ENCODE measurements at places on chromosomes 6 and 20. TPM values are rescaled to one million over a fixed set of nuclear protein-coding genes. Genes with fewer than 3 reads are reported as not detected.

GRCh38 chr20:37541326-37541725 lies 13.7 kb upstream of the BLCAP start:
- H3K4me1 ChIP-seq = no peaks in the 10 kb centered on the region
- H3K36me3 ChIP-seq = no peaks in the 10 kb centered on the region
- no peak for DNase-seq
- H3K27me3 ChIP-seq = no peaks in the 10 kb centered on the region

DNA sequence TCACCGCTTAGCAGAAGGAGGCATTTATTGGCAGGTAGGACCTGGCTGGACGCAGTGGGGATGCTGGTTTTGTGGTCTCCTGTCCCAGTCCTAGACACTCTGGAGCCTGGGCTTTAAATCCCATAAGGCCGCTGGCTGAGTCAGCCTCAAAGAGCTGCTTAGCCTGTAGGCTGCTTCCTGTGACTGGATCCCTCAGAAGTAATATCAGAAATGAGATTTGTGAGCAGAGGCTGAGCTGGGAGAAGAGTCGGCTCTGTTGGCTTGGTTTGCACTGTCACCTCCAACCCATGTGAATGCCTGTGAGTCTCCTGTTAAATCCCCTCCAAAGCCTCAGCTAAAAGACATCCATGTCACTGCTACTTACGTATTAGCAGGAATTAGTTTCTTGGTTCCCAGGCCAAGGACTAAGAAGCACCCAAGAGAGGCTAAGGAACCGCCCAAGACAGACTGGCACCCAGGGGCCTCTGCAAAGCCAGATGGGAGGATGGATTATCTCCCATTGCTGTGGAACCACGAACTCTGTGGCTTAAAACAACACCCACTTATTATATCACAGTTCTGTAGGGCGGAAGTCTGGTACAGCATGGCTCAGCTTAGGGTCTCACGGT lies 289.4 kb downstream of the CDC5L start:
- H3K27ac ChIP-seq = no peak overlapping the region
- H3K27me3 ChIP-seq = no peaks in the 10 kb centered on the region
- peaks cover 11% of the 10 kb centered on the region for H3K4me1 ChIP-seq
- no peak for DNase-seq
- no peak overlapping the region for H3K4me3 ChIP-seq

GRCh38 chr6:108591040-108591816 lies 30.5 kb downstream of the FOXO3 start:
- no peak overlapping the region for H3K27ac ChIP-seq
- no peak overlapping the region for H3K4me3 ChIP-seq
- no peak for DNase-seq
- no peaks in the 10 kb centered on the region for H3K36me3 ChIP-seq
- peaks cover 47% of the 10 kb centered on the region for H3K4me1 ChIP-seq
- H3K27me3 ChIP-seq = no peaks in the 10 kb centered on the region

DNA sequence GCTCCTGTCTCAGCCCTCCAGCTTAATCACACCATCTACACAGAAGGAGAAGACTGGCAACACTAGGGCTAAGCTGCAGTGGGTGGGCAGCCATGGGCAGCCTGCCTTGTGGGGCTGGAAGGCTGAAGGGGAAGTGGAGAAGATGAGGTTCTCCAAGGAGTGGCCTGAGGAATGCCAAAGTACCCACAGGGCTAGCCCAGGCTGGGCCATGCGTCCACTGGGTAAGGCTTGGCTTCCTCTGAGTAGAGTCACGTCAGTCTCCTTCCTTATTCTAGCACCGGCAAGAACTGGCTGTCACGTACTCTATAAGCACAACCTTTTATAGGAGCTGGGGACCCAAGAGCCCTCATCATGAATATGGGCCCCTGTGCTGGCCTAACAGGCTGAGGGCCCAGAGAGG lies 110.6 kb upstream of the SIRPA start:
- H3K4me1 ChIP-seq = no peaks in the 10 kb centered on the region
- H3K4me3 ChIP-seq = no peak overlapping the region
- peaks cover 36% of the 10 kb centered on the region for H3K27me3 ChIP-seq
- no peaks in the 10 kb centered on the region for H3K36me3 ChIP-seq
- H3K27ac ChIP-seq = no peak overlapping the region
- no peak for DNase-seq

GRCh38 chr6:43517505-43518357 lies 842 bp downstream of the POLR1C start:
- peak overlapping the region; percentile 48 for H3K27ac ChIP-seq
- H3K4me3 ChIP-seq = peak overlapping the region; percentile 100
- no peaks in the 10 kb centered on the region for H3K27me3 ChIP-seq
- peaks cover 14% of the 10 kb centered on the region for H3K4me1 ChIP-seq

- DNase-seq = no peak
- no peaks in the 10 kb centered on the region for H3K36me3 ChIP-seq
- H3K4me3 ChIP-seq = no peak overlapping the region
- no peak overlapping the region for H3K27ac ChIP-seq
Observed at GRCh38 chr6:112839525-112839961, 492.4 kb downstream of the RFPL4B start.

The CCM2L gene
- 1.4 TPM for total RNA-seq

GRCh38 chr6:44762496-44762895 lies 375.0 kb downstream of the CDC5L start:
- H3K27ac ChIP-seq = no peak overlapping the region
- H3K4me1 ChIP-seq = no peaks in the 10 kb centered on the region
- DNase-seq = no peak
- H3K36me3 ChIP-seq = no peaks in the 10 kb centered on the region
- no peaks in the 10 kb centered on the region for H3K27me3 ChIP-seq

DNA sequence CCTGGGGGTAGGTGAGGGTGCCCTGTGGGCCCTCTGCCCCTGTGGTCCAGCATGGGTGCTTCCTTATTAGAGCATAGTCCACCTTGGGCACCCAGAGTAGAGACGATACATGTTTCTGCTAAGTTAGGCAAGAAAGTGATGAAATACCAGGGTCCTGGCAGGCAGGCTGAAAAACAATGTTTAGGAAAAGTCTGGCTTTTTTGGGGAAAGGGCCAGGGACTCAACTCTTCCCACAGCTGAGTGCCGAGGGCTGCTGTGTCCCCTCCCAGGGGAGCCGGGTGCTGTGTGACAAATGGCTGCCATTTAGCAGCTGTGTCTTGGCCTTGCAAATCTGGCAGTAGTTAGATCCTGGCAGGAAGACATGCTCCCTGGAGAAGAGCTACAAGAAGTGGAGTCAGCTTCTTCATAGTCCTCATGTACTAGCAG lies 61.5 kb downstream of the RREB1 start:
- no peaks in the 10 kb centered on the region for H3K36me3 ChIP-seq
- no peak overlapping the region for H3K27ac ChIP-seq
- DNase-seq = no peak
- H3K4me3 ChIP-seq = no peak overlapping the region

DNA sequence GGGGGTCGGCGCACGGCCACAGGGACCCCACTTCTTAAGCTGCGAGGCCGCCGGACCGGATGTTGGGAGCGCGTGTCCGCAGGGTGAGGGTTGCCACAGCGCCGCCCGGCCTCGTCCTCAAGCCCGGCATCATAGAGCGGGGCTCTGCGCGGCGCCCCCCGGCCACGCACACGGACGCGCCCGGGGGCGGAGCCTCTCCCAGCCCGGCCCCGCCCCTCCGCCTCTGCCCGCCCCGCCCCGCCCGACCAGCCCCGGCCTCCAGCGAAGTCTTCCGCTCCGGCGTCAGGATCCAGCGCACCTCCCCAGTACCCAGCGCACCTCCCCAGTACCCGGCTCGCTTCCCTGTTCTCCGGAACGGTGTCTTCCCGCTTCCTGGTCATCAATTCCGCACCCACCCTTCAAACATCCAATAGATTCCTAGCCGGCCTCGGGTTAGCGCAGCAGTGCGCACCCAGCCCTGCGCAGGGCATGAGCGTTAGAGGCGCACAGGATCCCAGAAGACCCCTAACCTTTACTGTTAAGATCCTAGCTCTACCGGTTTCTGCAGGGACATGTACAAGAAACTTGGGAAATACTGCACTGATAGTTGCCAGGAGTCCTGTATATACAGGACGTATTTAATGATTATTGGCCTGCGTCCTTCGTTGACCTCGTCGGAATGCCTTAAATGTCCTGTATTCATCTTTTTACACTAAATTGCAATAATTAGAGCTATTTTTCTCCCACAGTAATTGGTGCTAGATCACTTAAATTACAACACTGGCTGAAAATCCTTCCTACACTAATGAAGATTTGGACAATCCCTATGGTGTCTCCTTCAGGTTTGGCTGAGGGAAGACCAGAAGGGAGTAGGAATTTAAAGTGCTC lies 535 bp upstream of the DNAAF9 start:
- H3K4me1 ChIP-seq = peaks cover 20% of the 10 kb centered on the region
- DNase-seq = peak; percentile 38
- H3K4me3 ChIP-seq = peak overlapping the region; percentile 65
- peak overlapping the region; percentile 58 for H3K27ac ChIP-seq
- no peaks in the 10 kb centered on the region for H3K36me3 ChIP-seq
- H3K27me3 ChIP-seq = no peaks in the 10 kb centered on the region

DNA sequence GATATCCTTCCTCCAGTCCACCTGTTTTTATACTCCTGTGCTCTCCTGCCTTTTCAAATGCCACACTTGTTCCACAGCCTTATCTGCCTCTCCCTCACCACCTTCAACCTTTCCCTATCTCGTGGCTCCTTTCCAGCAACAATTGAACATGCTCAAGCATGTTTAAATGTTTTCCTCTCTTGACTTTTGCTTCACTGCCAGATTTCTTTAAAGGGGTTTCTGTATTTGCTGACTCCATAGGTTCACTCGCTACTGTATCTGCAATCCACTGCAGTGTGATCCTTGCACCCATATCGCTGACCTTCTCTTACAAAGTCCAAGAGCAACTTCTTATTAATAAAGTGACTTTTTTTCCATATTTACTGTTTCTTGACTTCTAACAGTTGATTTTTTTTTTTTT lies 11.2 kb upstream of the GMNN start:
- no peaks in the 10 kb centered on the region for H3K4me1 ChIP-seq
- H3K27ac ChIP-seq = no peak overlapping the region
- H3K4me3 ChIP-seq = no peak overlapping the region
- no peaks in the 10 kb centered on the region for H3K27me3 ChIP-seq

GRCh38 chr6:30194797-30195690 lies 18.2 kb downstream of the TRIM26 start:
- H3K27ac ChIP-seq = no peak overlapping the region
- no peaks in the 10 kb centered on the region for H3K27me3 ChIP-seq
- no peak overlapping the region for H3K4me3 ChIP-seq

Data from HCT116 (cell line).